Panc1 (cell line): ENCODE measurements at places on chromosomes 11 and 22. TPM values are rescaled to one million over a fixed set of nuclear protein-coding genes. Genes with fewer than 3 reads are reported as not detected.

Gene MMP27
- not detected for total RNA-seq

Gene B4GAT1
- total RNA-seq = 29.3 TPM

Gene CD248
- 0.15 TPM for total RNA-seq

Gene IGSF22
- total RNA-seq = not detected

Gene TNKS1BP1
- 94.6 TPM for total RNA-seq

- DNase-seq = no peak
Measured at GRCh38 chr11:23932485-23932898, 564.4 kb upstream of the LUZP2 start.

GRCh38 chr11:116605543-116606459, 167.0 kb downstream of the BUD13 start:
- no peak for DNase-seq

GRCh38 chr11:112106070-112106469, 19.4 kb downstream of the SDHD start:
- DNase-seq = no peak

DNA sequence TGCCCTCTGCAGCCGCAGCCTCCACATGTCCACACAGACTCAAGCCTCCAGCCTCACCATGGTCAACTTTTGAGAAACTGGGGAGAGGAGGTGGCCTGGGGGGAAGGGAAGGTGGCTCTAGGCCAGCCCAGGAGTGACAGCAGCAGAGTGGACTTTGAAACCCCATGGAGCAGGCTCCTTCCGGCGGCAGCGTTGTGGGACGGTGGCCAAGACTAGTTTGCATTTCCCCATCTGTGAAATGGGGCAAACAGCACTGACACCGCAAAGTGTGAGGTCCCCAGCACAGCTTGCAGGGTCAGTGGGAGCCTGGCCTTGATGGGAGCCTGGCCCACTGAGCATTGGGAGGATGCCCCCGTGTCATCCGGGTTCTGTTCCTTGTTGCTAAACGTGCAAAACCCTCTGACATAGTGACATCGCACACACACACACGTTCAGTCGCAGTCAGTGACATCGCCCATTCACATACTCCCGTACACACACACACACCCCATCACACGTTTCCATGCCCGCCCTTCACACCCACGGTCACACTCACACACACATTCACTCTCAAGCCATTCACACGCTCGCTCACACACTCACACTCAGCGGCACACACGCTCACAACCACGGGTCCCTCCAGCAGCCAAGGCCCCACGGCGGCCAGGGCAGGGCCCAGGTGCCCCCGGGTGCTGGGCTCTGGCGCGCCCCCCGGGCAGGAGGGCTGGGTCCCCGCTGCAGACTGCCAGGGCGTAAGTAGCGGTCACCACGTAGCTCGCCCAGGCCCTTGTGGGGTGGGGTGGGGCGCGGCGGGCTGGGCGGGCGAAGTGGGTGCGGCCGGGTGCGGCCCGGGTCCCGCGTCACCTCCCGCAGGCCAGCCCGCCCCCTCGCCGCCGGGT, 585 bp downstream of the CYB5R3 start:
- DNase-seq = no peak
